Gastroesophageal sphincter (tissue), 4 donors: ENCODE measurements at places on chromosomes 7 and 10. TPM values are rescaled to one million over a fixed set of nuclear protein-coding genes. Genes with fewer than 3 reads are reported as not detected.

OGDHL gene
- total RNA-seq, result 1.7 TPM

GIMAP4 gene
- total RNA-seq, result 42.1 TPM

OIT3 gene
- not detected for total RNA-seq

TMEM176B gene
- total RNA-seq, result 18.2 TPM

TRPV6 gene
- 0.16 TPM for total RNA-seq

PKD2L1 gene
- not detected for total RNA-seq

FRMPD2 gene
- not detected for total RNA-seq

RBP4 gene
- not detected for total RNA-seq

MEOX2 gene
- 28.7 TPM for total RNA-seq

COX15 gene
- total RNA-seq, result 32.6 TPM

EGR2 gene
- total RNA-seq, result 1.2 TPM

MTPN gene
- total RNA-seq, result 79.0 TPM

AGAP5 gene
- total RNA-seq, result 0.72 TPM

POMZP3 gene
- total RNA-seq, result 6.7 TPM

NUTM2B gene
- 0.27 TPM for total RNA-seq

PPP1R17 gene
- not detected for total RNA-seq

ZPBP gene
- total RNA-seq, result not detected

GRCh38 chr7:142553216-142553615 is 196.1 kb upstream of the PRSS1 start:
- no peak for ATAC-seq

DNA sequence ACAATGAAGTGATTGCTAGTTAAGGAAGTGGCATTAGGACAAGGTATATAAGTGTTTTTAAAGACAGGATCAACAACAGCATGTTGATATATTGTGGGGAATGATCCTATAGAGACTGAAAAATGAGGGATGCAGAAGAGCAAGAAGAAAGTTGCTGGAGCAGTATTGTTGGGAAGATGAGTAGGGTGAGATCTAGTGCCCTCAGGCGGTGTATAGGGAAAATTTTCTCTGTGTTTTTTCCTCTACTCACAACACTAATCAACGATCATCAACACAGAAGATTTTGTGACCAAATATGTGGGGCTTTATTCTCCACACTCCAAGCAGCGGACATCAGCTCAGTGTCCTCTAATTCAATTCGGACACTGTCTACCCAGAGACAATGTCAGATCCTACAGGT is 9.6 kb upstream of the PTTG1IP2 start:
- ATAC-seq, result no peak

- no peak for ATAC-seq
Observed at GRCh38 chr7:144818511-144818910, 17.3 kb downstream of the TPK1 start.

GRCh38 chr10:84156768-84157167 is 16.8 kb upstream of the GPR15LG start:
- peak; percentile 41 for ATAC-seq

GRCh38 chr10:79048639-79049550 is 19.9 kb upstream of the ZMIZ1 start:
- ATAC-seq, result no peak

- peak; percentile 61 for ATAC-seq
Observed at GRCh38 chr7:95686109-95686508, 86.2 kb upstream of the DYNC1I1 start.

GRCh38 chr7:2651336-2651735 is 19.6 kb downstream of the TTYH3 start:
- no peak for ATAC-seq

GRCh38 chr10:121375172-121375571 is 223.1 kb downstream of the FGFR2 start:
- no peak for ATAC-seq

DNA sequence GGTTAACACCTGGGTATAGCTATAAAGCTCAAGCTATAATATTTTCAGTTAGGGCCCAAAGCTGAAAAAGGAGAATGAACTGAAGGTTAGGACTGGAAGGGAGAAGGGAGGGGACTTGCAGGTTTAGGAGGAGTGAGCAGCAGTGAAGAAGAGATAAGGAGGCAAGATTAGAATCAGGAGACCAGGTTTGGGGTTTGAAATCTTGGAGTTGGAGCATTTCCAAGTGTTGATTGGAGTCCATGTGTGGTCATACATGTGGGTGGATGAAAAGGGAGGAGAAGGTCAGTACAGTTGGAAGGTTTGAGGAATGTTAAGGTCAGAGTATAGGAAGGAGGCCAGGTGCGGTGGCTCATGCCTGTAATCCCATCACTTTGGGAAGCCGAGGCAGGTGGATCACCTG is 8.6 kb upstream of the ANLN start:
- ATAC-seq, result no peak

- ATAC-seq, result no peak
Observed at GRCh38 chr7:158524749-158525635, 62.6 kb downstream of the PTPRN2 start.

- no peak for ATAC-seq
Observed at GRCh38 chr10:82289945-82290344, 415.0 kb downstream of the NRG3 start.

- ATAC-seq, result no peak
Observed at GRCh38 chr10:30357806-30358205, 8.7 kb upstream of the MTPAP start.

DNA sequence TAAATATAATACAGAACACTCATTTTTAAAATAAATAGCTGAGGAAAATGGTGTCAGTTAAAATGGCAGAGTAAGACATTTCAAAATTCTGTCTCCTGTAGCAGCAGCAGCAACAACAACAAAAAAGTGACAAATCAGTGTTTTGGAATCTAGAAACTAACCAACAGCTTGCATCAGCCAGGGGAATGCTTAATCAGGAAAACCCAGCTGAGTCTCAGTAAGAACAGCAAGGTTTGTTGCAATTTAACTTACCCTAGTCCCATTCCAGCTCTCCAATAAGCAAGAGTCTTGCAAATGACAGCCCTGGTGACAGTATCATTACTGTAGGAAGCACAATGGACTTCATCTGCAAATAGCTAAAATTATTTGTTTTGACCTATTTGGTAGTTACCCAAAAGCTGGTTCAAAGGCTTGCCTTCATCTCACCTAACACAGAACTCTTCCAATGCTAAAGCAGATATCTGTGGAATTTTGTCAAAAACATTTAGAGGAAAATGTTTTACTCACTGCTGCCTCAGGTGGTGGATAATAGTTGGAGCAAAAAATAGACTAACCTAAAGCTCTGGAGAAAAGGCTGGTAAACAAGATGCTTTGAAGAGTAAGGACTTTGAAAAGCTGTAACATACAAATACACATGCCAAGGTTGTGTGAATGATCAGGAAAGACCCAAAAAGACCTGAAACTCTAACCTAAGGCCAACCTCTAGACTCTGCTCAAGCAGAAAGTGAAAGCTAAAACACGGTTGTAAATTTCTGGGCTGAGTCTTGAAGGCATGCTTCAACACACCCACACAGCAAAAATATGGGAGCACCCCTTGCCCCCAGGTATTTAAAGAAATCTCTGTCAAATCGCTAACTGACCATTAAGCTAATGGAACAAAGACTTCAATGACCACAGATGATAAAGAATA is 9.9 kb upstream of the ARHGAP22 start:
- ATAC-seq, result no peak

- ATAC-seq, result no peak
Observed at GRCh38 chr10:58660575-58661255, 148.0 kb downstream of the BICC1 start.

- no peak for ATAC-seq
Observed at GRCh38 chr7:70563960-70564359, 568.0 kb upstream of the GALNT17 start.

DNA sequence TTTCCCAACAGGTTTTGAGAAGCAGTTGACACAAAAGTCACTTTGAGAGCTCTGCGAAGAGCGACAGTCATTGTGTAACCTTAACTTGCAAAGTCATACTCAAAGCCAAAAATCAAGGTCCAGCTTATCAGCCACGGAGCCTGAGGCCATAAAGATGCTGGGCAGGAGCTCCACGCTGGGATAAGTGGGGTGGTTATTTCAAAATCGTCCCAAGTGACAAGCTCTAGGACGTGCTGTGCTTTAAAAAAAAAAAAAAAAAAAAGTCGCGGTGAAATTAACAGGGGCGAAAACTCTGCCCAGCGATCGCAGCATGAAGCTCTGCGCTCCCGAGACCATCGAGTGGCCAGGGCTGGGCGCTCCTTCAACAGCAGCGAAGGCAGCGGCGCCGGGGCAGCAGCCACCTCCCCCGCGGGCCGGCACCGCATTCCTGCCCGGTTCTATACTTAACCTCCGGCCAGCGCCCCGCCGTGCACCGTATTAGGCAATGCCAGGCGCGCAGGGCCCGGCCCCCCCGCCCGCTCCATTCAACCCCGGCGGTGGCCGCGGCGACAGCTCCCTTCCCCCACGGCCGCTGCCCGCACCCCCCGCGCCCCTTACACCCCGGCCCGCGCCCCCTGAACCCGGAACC is 657 bp downstream of the HACD1 start:
- peak; percentile 90 for ATAC-seq

GRCh38 chr7:129824291-129825208 is 128.2 kb downstream of the UBE2H start:
- ATAC-seq, result peak; percentile 23

DNA sequence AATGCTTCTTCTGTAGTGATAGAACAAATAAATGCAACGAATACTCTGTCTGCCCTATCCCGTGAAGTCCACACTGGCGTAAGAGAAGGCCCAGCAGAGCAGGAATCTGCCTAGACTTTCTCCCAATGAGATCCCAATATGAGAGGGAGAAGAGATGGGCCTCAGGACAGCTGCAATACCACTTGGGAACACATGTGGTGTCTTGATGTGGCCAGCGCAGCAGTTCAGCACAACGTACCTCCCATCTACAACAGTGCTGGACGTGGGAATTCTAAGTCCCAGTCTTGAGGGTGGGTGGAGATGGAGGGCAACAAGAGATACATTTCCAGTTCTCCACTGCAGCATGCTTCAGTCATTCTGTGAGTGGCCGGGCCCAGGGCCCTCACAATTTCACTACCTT is 45.8 kb downstream of the FIGNL1 start:
- ATAC-seq, result no peak

DNA sequence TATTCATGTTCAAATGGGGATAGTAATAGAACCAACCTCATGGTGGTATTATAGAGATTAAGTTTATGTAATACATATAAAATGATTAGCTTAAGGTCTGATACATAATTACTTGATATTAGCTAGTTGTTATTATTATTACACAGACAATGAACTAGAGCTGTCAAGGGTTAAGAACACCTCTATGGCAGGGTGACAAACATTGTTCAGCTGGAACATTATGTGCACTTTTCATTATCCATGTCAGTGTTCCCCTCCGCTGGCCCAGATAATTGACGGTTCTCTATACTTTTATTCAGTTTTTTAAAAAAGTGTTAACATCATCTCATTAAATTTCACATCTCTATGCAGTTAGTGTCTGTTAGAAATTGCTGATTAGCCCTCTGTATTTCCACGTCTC is 142.1 kb downstream of the CDK14 start:
- no peak for ATAC-seq
